SW 1271 (cell line): ENCODE measurements at places on chromosomes 11 and 22.

GRCh38 chr11:118622376-118623268 lies 15.2 kb downstream of the PHLDB1 start:
- DNase-seq = peak; percentile 32

GRCh38 chr11:63608353-63609345 lies 5.6 kb downstream of the PLAAT3 start:
- DNase-seq = no peak

GRCh38 chr11:65555693-65556231 lies 2.4 kb downstream of the LTBP3 start:
- peak; percentile 92 for DNase-seq

GRCh38 chr22:20437613-20438426 lies at the start of gene SCARF2:
Gene SCARF2 (minus strand): TSS chr22:20437825. CDS start chr22:20437754, 71 bp downstream.
- no peak for DNase-seq

- DNase-seq = no peak
Observed at GRCh38 chr11:47233989-47234668, 14.5 kb downstream of the ACP2 start.

DNA sequence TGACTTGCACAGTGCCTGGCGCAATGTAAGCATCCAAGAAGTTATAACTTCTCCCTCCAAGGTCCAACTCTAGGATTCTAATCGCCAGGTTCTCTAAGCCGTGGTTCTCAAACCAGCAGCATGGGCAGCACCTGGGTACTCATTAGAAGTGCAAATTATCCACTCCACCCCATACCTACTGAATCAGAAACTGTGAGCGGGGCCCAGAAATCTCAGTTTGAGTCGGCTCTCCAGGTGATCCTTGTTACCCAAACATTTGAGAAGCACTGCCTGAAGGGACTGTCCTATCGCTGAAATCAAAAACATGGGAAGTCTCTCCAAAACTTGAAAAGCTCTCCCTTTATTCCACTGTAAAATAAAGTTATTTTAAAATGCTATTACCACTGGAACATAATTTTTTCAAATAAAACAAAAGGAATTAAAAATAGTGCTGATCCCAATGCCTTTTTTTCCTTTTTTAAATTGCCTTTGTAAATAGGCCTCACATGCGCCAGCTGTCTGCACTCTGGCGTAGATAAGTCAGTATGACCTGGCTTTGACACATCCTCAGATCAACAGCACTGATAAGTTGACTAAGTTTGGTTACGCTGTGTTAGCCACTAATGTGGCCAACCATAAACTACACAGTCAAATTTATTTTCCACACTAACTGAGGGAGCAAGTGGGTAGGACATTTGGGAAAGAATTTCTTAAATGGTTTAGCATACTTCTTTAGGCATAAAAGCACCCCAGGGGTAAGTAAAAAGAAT lies 8.4 kb upstream of the CTR9 start:
- DNase-seq = no peak

DNA sequence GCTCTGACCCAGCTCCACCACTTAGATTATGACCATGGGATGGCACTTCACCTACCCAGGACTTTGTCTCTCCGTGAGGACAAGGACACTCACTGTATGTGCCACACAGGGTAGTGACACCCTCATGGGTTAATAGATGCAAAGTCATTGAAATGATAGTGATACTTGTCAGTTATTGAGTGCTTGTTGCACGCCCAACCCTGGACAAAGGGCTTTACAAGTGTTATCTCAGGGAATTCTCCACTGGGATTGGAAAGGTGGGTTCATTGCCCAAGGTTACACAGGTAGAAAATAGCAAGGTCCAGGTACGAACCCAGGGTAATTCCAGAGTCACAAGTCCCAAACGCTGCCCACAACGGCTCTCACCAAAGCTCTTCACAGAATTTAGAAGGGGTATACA lies 158.2 kb downstream of the TRIM29 start:
- DNase-seq = no peak

- DNase-seq = no peak
Observed at GRCh38 chr11:78111298-78111697, 28.1 kb downstream of the ALG8 start.

DNA sequence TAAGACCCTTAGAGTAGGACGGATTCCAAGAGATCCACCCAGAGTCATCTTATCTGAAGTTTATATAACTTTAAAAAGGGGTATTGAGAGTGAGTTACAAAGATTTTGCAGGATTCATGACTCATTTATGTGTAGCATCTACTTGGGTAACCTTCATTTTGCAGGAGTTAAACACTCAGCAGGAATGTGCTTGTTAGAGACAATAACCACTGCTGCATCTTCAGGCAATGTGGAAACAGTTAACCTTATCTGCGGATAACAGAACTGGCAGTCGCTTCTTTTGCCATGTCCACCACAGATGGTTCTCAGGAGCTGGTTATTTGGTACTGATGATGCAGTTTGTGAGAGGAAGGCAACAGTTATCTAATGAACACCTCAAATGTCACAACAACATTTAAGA lies 417.9 kb upstream of the DDI1 start:
- no peak for DNase-seq

DNA sequence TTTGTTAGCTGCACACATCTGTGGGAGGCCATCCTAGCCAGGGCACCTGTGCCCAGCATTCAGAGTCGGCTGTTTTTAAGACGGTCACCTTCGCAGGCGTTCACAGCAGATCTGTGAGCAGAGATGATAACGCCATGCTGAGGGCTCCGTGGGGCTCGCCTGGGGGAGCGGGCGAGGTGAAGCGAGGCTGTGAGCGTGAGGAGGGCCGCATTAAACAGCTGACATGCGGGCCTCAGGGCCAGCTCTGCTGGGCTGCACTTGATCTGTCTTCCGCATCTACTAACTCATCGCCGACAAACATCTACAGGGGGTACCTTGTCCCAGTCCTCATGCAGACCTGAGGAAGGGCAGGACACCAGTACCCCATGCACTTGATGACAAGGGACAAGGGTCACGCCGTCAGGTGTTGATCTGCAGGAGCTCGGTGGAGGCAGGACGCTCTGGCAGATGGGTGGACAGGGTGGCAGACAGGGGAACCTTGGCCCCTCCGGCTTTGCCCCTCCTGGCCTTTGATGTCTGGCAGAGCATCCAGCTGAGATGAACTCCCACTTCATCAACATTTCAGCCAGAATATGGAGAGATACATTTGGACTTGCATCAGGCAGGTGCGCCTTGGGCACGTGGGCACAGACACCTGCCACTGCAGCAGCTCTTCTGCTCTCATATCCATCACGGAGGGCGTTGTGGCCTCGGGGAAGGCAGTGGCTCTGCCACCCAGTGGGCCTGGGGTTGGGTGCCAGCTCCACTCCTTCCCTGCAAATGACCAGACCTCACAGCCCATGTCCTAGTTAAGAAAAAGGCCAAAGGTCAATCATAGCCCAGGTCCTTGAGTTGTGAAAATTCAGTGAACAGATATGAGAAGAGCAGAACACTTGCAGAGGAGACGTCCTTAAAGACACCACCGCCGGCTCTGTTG lies 822.9 kb downstream of the BRD1 start:
- DNase-seq = no peak

- DNase-seq = no peak
Observed at GRCh38 chr11:10973416-10973815, 115.6 kb upstream of the ZBED5 start.

GRCh38 chr22:11360632-11361031 lies 4167.4 kb upstream of the OR11H1 start:
- DNase-seq = no peak

- DNase-seq = no peak
Observed at GRCh38 chr11:64263021-64263946, 12.0 kb downstream of the PLCB3 start.

GRCh38 chr11:94583866-94584500 lies 16.8 kb downstream of the PIWIL4 start:
- DNase-seq = no peak

DNA sequence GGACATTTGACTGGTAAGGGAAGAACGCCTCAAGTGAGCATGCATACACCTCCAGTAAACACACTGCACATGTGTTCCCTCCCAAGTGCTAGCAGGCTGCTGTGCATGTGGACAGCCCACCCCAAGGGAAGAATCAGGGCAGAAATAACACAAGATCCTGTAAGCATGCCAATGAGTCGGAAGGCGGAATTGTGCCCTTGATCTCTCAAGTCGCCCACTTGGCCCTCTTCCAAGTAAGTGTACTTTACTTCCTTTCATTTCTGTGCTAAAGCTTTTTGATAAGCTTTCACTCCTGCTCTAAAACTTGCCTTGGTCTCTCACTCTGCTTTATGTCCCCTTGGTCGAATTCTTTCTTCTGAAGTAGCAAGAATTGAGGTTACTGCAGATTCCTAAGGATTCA lies 139.6 kb downstream of the TRPC6 start:
- no peak for DNase-seq

- no peak for DNase-seq
Observed at GRCh38 chr11:107183953-107184352, 165.7 kb upstream of the GUCY1A2 start.

GRCh38 chr11:28860893-28861292 lies 752.7 kb downstream of the METTL15 start:
- peak; percentile 6 for DNase-seq

DNA sequence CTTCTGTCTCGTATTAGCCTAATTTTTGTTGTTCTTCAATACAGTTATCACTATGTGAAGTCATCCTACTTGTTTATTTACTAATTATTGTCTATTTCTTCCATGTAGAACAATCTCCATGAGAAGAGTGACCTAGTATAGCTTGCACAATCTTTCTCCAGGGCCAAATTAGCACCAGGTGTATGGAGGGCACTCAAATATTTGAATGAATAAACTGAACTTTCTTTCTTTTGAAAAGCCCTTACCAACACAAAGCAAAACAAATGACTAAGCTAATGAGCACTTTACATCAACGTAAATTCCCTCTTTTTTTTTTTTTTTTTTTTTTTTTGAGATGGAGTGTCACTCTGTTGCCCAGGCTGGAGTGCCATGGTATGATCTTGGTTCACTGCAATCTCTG lies 34.2 kb downstream of the ABTB2 start:
- DNase-seq = no peak

DNA sequence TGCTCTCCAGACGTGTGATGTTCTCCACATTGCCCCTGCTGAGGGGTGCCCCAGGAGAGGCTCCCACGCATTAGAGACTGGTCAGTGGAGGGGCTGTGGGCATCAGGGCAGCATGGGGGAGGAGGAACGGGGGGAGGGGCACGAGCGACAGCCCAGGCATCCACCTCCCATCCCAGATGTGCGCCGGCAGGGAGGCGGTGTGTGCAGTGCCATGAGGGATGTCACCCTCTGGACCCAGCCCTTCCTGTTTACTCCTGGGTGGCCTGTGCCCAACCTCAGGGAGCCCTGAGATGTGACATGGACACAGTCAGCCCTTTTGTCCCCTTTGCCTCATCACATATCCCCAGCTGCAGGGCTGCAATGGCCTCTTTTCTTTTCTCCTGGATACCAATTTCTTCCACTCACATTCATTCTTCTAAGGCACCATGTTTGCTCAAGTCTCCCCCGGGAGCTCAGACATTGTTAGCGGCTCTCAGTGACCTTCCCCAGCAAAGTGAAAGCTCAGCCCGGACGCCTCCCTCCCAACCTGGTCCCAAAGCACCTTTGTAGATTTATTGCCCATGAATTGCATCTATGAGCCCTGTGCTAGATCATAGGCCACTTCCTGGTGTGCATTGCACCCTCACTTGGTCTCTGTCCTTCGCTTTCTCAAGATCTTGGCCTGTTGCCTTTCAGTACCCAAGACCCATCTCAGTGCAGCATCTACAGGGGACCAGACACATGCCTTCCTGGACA lies 150.6 kb downstream of the CEP164 start:
- no peak for DNase-seq

- DNase-seq = no peak
Observed at GRCh38 chr11:99098751-99099150, 78.0 kb downstream of the CNTN5 start.

DNA sequence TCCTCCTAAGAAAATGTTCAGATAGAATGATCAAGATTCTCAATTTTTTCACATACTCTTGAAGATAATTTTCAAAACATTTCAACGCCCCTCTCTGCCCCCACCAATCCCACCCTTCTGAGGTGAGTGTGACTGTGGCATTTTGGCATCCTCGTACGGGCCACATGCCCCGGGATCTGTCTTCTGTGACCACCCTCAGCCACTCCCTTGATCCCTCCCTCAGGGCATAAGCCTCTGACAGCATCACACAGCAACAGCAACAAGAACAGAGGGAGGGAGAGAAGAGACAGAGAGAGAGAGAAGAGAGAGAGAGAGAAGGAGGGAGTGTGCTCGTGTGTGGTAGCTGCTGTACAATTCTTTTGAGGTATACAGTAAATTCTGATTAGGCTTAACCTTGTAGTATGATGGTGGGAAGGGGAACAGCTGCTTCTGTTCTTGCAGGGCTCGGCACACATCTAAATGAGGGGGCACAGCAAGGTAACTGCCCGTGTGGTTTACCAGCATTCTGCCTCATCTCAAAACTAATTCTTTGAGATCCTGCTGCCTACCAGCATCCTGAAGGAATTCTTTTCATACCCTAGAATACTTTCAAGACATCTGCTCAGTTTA lies 21.4 kb downstream of the SCUBE2 start:
- DNase-seq = no peak

GRCh38 chr11:123230346-123230745 lies 35.3 kb upstream of the CLMP start:
- no peak for DNase-seq

- DNase-seq = peak; percentile 34
Observed at GRCh38 chr11:17979770-17980371, 33.0 kb downstream of the SERGEF start.

DNA sequence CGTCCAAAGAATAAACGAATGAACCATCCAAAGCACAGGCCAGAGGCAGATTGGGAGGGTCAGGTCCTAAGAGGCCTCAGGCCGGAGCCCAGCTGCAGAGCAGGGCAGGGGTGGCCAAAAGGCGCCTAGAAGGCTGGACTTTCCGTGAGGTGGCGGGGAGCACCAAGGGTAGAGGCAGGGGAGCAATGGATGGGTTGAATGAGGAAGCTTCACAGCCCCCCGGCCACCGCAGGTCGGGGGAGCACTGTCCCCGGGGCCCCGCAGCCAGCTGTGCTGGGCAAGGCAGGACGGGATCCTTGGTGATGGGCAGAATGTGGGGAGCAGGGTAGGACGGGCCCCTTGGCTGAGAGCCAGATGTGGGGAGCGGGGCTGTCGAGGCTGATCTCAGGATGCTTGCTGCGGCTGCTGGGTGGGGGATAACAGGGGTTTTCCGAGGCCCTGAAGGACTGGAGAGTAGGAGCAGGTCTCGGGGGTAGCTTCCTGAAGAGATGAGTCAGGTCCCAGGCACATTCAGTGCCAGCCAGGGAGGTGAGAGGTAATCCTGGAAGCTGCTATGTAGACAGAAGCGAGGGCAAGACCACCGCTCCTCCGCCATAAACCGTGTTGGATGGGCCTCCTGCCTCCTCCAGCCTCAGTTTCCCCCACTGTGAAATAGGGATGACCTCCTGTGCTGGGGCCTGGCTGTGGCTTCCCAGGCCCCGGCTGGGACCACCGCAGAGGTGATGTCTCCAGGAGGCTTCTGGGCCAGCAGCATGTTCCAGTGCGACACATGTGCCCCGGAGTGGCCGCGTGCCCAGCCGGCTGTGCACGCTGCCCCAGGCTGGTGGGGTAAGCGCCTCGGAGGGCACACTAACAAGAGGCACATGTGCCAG lies 34.6 kb upstream of the KCNQ1OT1 start:
- DNase-seq = no peak
